ENCODE measurements at places on chromosomes 3 and 15.

DNA sequence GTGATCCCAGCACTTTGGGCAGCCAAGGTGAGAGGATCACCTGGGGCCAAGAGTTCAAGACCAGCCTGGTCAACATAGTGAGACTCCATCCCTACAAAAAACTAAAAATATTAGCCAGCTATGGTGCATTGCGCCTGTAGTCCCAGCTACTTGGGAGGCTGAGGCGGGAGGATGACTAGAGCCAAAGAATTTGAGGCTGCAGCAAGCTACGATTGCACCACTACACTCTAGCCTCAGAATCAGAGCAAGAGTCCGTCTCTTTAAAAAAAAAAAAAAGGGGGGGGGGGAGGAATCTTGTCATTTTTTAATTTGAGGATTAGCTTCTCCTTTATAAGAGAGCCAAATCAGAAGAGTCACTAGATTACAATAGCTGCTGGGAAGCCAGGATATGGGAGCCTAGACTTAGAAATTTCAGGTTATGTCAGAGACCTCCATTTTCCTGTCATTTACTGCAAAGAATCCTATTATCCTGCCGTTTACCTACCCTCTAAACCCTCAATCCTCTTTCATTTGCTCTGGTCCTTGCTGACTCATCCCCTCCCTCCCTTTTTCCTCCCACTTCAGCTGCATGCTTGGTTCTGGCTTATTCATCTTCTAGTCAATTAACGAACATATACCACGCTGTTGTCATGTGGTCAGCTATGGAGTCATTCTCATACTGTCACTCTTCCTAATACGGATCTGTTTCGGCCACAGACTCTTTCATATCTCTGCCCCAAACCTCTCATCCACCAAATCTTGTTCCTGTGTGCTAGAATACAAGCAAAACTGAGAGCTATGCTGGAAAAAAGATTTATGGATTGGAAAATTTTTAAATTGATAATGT, 83.8 kb upstream of the PPIB start:
- DNase-seq: no peak

DNA sequence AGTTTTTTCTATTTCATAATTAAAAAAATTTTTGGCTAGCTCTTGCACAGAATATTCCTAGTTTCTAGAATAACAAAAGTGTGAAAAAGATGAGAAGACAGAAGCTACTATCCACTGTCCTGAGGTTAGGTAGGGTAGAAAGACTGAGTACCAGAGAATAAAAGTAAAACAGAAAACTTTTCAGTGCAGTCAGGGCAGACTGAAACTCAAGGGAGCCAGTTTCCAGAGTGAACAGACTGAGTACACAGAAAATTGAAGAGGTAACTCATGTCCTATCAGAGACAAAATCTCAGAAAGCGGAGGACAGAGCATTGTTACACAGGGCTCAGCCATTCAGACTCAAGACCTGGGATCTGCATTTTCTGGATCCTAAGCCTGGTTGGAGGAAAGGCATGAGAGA, 8.8 kb upstream of the FBXO40 start:
- no peak for DNase-seq

DNA sequence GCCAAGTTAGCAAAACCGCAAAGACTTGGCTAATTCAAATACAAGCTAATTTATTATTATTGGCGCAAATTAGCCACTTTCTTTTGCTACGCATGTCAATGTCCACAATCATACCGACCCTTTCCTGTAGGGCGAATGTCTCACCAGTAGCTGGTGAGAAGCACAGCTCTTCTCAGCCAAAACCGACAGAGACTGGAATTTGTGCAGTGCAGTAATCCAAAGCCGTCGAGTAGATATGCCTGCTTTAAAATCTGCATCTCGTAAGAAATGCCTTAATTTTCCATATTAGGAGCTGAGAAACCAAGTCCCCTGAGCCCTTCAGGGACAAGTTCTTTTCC, 614 bp upstream of the MINDY2 start:
- no peak for DNase-seq

DNA sequence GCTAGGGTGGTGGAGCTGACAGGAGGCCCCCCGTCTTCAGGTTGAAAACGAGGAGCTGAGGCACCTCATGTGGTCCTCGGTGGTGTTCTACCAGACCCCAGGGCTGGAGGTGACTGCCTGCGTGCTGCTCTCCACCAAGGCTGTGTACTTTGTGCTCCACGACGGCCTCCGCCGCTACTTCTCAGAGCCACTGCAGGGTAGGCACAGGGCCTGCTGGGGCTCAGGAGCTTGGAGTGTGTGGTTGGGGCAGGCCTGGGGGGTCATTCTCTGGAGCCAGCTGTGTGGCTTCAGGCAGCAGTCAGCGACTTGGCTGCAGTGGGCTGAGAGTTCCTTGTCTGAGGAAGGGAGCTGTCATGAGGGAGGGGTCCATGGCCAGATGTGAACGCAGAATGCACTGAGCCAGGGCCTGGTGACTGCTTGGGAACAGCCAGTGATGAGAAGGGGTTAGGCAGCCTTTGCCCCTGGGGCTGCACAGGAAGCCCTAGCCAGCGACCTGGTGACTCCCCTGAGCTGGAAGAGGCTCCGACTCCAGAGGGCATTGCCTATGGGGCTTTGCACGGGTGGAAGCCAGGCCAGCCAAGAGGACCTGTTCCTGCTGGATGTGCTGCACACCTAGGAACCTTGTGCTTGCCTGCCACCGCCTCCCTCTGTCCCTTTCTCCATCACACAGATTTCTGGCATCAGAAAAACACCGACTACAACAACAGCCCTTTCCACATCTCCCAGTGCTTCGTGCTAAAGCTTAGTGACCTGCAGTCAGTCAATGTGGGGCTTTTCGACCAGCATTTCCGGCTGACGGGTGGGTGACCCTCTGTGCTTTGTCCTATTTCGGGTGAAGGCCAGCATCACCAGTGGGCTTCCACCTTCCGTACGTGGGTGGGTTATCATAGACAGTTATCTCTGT, 4.9 kb upstream of the STAB1 start:
- no peak for DNase-seq

DNA sequence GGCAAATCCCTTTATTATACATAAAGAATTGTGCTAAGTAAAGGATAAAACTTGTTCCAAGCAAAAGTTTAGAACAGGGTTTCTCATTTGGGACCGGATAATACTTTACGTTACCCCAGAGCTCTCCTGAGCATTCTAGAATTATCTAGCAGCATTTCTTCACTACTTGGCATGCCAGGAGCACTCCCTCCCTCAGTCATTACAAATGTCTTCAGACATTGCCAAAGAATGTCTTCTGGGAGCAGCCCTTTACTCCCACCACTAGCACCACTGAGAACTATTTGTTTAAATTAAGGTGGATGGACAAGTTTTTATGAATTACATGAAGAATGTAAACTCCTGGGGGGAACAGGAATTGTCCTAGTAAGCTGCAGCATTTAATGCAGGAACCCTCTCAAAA, 516.4 kb downstream of the GBE1 start:
- DNase-seq: no peak

GRCh38 chr3:138688871-138689299, 80.3 kb downstream of the FAIM start:
- no peak for DNase-seq

GRCh38 chr3:127676921-127677351, 4.2 kb downstream of the ABTB1 start:
- no peak for DNase-seq

GRCh38 chr3:151091685-151092345, 6.4 kb downstream of the MED12L start:
- DNase-seq: no peak

GRCh38 chr3:136270179-136270578, 20.0 kb downstream of the PCCB start:
- no peak for DNase-seq

GRCh38 chr15:66746231-66746605, 44.2 kb downstream of the SMAD6 start:
- no peak for DNase-seq

GRCh38 chr15:26615188-26615926, 157.5 kb downstream of the GABRB3 start:
- DNase-seq: no peak

- DNase-seq: no peak
Observed at GRCh38 chr15:75182187-75183131, 19.2 kb upstream of the C15orf39 start.

DNA sequence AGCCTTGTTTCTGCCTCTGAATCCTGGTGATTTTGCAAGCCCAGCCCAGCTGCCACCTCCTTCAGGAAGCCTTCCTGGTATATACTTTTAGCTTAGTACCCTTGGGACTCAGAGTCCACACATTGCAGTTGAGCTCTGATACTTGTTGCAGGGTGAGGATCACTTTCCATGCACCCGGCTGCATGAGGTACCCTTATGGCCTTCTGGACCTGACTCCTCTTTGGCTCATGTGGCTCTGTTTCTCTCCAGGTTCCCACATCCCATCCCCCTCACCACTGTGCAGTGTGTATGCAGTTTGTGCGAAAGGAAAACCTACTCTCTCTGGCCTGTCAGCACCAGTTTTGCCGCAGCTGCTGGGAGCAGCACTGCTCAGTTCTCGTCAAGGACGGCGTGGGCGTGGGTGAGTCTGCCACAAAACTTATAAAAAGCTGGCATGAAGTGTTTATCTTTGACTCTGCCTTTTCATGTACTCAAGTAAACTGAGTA, 23.1 kb upstream of the P4HTM start:
- no peak for DNase-seq

GRCh38 chr3:127221446-127222035, 28.6 kb downstream of the PRR23E start:
- DNase-seq: no peak

DNA sequence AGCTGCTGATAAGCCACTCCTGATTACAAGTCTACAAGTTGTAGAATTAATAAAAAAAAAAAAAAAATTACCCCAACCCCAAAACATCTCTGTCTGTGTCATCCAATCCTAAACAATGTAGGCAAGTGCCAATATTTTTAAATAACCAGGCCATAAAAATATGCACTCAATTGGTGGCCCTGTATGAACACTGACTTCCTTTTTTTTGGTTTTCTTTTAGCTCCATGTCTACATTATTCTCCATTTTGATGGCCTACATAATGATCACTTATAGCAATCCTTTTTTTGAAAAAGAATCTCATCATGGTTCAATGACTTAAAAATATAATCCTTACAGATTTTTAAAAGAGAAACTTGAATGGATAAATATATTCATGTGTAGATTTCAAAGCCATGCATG, 72.1 kb downstream of the FOXP1 start:
- no peak for DNase-seq

GRCh38 chr3:122469659-122470058, 45.1 kb downstream of the KPNA1 start:
- DNase-seq: no peak

DNA sequence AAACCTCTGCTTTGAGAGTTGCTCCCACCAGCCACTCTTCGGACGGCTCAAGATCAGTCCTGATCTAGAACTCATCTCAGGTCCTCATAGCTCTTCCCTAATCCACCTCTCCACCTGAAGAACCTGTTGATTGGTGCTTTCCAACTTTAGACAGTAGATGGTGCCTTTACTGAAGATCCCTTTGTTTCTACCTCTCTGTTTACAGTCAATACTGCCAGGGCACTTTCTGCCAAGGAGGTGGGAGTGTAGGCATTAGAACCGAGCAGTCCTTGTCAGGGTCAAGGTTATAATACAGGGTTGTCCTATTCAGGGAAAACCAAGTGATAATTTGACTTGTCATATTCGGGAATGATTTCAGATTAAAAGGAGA, 1.2 kb downstream of the CGNL1 start:
- no peak for DNase-seq

DNA sequence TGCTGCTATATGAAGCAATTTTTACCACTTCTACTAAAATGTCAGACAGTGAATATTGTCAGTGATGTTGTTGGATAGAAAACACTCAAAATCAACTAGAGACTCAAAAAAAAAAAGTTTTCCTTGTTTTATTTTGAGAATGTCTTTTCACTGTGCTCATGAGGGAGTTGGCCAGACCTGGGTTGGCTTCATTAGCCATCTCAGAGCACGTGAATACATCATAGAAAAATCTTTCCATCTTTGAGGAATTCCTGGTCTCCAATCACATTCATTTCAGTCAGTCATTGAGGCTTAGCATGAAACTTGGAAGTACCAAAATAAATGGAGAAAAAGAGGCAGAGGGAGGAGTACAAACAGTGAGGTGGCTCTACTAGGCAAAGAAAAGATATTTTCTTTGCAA, 57.6 kb upstream of the CMSS1 start:
- no peak for DNase-seq

DNA sequence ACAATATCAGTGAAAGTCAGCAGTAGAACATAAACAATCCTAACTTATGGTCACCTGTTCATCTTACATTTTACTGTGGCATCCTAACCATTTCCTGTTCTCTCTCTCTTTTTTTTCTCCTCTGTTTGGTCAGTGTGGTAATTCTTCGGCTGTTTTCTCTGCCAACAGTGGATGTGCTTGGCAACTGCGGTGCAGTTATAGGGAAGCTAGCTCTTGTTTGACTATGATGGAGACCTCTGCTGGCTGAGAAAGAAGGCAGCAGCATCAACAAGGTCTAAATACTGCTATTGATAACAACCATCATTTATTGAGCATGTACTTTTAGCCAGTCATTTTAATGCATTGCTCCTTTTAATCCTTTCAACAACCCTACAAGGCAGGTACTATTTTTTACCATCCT, 723 bp upstream of the DRD3 start:
- DNase-seq: no peak

- DNase-seq: no peak
Observed at GRCh38 chr15:91968610-91969009, 115.1 kb downstream of the SLCO3A1 start.

DNA sequence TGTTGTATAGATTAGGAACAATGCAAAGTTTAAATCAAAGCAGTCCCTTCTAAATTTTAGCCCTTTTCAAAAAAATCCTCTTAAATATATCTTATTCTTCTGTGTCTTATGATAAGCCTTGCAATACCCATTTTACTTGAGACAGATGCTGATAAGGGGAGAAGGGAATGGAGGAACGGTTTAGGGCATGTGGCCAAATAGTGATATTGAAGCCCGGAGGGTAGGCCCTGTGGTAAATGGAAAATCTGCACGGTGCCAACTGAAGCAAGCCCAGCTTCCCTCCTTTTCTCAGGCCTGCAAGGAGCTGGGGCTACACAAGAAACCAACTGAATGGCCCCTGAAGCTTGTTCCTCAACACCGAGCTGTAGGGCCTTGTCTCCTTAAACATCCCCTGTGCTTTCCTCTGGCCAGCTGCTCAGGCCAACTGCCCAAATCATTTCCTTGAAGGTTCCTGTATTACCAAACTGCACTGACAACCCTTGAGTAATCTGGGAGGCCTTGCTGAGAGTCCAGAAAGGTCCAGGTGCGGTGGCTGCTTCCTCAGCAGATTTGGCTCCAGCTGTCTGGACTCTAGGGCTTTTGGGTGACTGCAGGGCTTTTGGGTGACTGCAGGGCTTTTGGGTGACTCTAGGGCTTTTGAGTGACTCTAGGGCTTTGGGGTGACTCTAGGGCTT, 67.2 kb downstream of the NCEH1 start:
- DNase-seq: no peak

- DNase-seq: no peak
Observed at GRCh38 chr3:123285066-123285465, 83.3 kb downstream of the SEC22A start.
